Hepatocyte (in vitro differentiated cells): ENCODE measurements at places on chromosomes 12 and 14. TPM values are rescaled to one million over a fixed set of nuclear protein-coding genes. Genes with fewer than 3 reads are reported as not detected.

SPTB gene
- total RNA-seq: 1.1 and 2.1 TPM in 2 replicates

DNA sequence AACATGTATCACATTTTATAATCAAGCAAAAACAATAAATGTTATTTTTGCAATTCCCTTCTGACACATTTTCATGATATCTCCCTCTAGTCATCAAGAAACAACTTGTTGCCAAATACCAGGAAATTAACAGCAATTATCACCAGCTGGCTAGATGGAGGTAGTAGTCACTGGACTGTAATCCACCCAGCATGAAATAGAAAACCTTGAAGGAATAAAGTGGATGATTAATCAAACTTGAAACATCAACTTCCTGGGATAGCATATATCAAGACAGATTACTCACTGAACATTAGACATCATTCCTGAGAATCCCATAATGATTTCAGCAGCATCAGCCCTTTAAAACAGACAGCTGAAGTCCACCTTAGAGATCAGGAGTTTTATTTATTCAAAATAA is 259.0 kb downstream of the CCDC59 start:
- DNase-seq: no peak
- no peaks in the 10 kb centered on the region for H3K4me1 ChIP-seq
- no peak overlapping the region for H3K4me3 ChIP-seq
- no peaks in the 10 kb centered on the region for H3K36me3 ChIP-seq
- no peaks in the 10 kb centered on the region for H3K27me3 ChIP-seq
- H3K27ac ChIP-seq: no peak overlapping the region

GRCh38 chr12:3805077-3805476 is 52.2 kb upstream of the CRACR2A start:
- DNase-seq: no peak
- no peak overlapping the region for H3K27ac ChIP-seq
- no peaks in the 10 kb centered on the region for H3K27me3 ChIP-seq
- H3K4me3 ChIP-seq: no peak overlapping the region
- H3K4me1 ChIP-seq: no peaks in the 10 kb centered on the region

DNA sequence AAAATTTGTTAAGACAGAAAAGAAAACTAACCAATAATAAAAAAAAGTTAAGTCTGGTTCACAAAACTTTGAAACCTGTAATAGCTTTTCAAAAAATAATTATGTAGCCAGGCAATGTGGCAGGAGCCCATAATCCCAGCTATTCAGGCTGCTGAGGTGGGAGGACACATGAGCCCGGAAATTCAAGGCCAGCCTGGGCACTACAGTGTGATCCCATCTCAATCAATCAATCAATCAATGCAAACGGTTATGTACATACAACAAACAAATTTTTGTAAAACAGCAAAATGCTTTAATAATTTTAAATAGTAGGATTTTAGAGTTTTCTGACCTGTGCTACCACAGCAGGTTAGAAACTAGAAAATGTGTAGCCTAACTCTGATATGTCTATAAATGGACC is 152.4 kb downstream of the MED13L start:
- no peaks in the 10 kb centered on the region for H3K27me3 ChIP-seq
- no peak for DNase-seq
- no peak overlapping the region for H3K4me3 ChIP-seq
- H3K27ac ChIP-seq: no peak overlapping the region
- H3K4me1 ChIP-seq: peaks cover 44% of the 10 kb centered on the region
- H3K36me3 ChIP-seq: no peaks in the 10 kb centered on the region

DNA sequence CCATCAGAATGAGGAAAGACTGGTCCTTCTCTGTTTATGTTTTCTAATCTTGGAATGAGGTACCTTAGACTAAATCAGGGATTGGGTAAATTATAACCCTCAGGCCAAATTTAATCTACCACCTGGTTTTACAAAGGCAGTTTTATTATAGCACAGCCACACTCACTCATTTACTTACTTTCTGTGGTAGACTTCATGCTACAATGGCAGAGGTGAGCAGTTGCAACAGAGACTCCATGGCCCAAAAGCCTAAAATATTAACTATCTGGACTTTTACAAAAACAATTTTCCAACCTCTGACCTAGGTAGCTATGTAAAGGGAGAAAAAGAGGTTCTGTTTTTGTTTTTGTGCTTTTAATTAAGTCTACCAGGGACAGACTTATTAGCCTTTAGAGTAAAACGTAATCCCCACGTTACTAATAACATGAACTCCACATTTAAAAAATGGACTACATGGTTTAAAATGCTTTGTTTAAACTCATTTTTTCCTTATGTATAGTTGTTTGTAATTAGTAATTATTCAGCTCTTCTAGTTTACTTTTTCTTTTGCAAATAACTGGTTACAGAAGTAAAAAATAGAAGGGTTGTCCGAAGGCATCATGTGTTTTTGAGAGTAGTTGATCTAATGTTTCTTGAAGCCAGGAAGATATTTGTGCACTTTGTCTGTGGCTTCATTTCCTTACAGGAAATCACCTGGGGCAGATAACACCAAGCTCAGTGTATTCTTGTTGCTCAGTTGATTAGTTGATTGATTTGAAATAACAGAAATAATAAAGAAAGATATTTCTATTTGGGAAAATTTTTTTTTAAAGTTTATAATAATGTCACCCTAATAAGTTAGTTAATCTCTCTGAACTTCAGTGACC is 57.6 kb upstream of the ATP2B1 start:
- DNase-seq: no peak
- H3K4me3 ChIP-seq: no peak overlapping the region
- no peaks in the 10 kb centered on the region for H3K4me1 ChIP-seq
- no peaks in the 10 kb centered on the region for H3K27me3 ChIP-seq
- no peak overlapping the region for H3K27ac ChIP-seq
- H3K36me3 ChIP-seq: no peaks in the 10 kb centered on the region
